ENCODE measurements at places on chromosomes 5 and 9.

- DNase-seq = peak; percentile 46
These were observed 82.6 kb downstream of the PBX3 start for GRCh38 chr9:125829743-125830142.

- DNase-seq = no peak
These were observed 72.9 kb downstream of the ECPAS start for GRCh38 chr9:111411266-111411665.

DNA sequence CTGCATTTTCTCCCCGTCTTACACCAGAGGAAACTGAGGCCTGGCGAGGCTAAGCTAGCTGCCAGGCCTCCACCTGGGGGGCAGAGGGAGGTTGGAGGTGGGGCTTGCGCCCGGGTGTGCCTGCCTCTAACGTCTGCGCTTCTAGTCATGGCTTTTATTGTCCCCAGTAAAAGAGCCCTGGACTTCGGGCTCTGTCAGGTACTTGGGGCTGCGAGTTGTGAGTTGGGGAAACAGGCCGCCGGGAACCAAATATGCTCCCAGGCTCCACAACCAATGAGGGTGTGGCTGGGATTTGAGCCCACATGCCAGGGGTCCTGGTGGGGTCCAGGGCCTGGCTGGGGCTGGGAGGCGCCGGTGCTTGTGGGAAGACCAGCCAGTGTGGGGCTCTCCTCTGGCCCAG is 57.4 kb upstream of the NOTCH1 start:
- no peak for DNase-seq

GRCh38 chr9:105188746-105189145 is 55.7 kb upstream of the SLC44A1 start:
- no peak for DNase-seq

GRCh38 chr5:81789033-81789432 is 38.1 kb upstream of the SSBP2 start:
- no peak for DNase-seq

DNA sequence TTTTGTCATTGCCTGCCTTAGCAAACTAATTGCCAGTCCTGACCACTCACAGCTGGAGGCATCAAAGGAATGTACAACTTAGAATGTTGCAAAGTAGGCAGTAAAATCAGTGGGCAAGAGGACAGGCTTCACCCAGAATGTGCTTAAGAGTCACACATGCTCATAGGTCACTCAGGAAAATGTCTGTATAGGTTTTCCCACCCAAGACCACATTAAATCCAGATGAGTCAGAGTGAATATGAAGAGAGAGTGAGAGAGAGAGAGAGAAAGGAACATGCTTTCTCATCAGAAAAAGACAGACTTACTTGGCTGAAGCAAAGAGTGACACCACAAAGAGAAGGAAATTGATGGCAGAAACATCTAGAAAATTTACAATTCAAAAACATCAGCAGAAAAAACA is 37.9 kb downstream of the PLEKHG4B start:
- no peak for DNase-seq

DNA sequence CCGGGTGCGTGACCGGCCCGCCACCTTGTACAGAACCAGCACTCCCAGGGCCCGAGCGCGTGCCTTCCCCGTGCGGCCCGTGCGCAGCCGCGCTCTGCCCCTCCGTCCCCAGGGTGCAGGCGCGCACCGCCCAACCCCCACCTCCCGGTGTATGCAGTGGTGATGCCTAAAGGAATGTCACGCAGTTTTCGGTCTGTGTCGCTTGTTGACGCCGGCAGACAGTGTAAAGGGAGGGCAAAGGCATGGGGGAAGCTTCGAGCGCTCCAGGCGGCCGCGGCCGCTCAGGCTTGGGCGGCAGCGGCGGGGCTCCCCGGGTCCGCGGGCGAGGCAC is 1.3 kb downstream of the LRRC26 start:
- no peak for DNase-seq

DNA sequence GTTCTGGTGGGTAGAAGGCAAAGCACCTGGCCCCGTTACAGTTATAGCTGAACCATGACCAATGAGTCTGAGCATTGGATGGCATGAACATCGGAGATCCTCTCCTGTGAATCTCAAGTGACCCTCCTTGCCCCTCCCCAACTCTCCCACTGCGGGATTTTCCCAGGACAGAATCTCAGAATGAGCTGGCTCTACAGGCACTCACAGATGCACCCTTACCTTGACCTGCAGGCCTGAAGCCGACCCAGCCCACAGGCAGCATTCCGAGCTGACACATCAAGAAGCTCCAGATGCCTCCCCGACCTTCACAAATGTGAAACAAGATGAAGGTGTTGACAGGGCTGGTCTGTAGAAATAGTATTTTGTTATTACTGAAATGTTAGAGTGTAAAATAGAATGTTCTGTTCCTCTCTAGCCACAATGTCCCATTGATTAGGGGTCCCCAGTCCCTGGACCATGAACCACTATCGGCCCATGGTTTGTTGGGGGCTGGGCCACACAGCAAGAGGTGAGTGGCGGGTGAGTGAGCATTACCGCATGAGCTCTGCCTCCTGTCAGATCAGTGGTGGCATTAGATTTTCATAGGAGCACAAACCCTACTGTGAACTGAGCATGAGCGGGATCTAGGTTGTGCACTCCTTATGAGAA is 263.4 kb downstream of the AUH start:
- no peak for DNase-seq

All from activated CD8-positive, alpha-beta memory T cell treated with anti-CD3 and anti-CD28 coated beads, Interleukin-2, amount 50 U/mL, for 4 hours (primary cell).